ENCODE measurements at places on chromosomes 6 and 20. TPM values are rescaled to one million over a fixed set of nuclear protein-coding genes. Genes with fewer than 3 reads are reported as not detected.

GRCh38 chr6:146664871-146665360 lies 66.1 kb downstream of the ADGB start:
- DNase-seq, result no peak

- DNase-seq, result no peak
Measured at GRCh38 chr6:65719101-65719500, 12.1 kb upstream of the EYS start.

DNA sequence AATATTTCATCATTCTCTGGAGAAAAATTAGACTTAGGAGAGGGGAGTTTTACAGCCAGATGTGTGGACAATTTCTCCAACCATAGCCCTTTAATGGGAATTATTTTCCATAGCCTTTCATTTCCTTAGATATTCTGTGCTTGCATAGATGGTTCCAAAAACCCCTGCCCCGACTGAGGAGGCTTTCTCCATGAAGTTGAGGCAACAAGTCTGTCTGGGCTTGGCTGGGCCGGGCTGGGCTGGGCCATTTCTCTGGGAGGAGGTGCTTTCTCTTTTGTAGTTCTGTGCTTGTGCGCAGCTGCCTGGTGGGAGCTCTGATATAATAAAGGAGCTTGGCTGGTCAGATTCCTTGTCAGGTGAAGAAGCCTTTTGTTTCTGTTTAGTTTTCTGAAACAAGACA lies 71.4 kb downstream of the SOBP start:
- no peak for DNase-seq

- no peak for DNase-seq
Measured at GRCh38 chr6:170094686-170095272, 196.1 kb downstream of the DLL1 start.

DNA sequence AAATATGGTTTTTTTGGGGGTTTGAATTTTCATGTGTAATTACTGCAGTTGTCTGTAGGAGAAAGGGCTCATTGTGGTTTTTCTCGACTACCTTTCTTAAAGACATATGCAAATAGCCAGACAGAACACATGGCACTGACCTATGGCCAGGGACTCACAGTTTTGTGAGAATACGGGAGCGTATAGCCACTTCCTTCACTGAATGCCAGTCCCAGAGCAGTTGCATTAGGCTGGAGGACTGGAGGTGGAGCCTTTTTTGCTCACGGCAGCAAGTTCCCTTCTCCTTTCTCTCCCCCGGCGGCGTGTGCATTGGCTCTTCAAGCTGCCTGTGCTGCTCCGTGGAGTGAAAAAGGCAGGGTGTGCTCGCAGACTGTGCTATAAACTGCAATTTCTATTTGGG lies 114.9 kb downstream of the AKAP7 start:
- peak; percentile 39 for DNase-seq

DNA sequence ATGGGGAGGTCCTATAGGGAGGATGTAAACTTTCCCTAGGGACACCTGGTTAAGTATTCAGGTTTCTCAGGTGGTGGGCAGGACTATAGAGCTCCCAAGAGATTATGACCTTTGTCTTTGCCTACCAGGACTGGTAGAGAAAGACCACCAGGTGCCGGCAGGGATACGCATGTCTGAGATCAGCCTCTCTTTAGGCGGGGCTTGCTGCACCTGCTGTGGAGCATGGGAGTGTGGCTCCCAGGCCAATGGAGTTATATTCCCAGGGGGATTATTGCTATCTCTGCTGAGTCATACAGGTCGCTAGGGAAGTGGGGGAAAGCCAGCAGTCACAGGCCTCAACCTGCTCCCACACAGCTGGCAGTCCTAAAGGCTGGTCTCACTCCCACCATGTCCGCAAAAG lies 280.5 kb upstream of the MMS22L start:
- DNase-seq, result no peak

- peak; percentile 81 for DNase-seq
Measured at GRCh38 chr6:25404693-25405169, 125.6 kb downstream of the CARMIL1 start.

DNA sequence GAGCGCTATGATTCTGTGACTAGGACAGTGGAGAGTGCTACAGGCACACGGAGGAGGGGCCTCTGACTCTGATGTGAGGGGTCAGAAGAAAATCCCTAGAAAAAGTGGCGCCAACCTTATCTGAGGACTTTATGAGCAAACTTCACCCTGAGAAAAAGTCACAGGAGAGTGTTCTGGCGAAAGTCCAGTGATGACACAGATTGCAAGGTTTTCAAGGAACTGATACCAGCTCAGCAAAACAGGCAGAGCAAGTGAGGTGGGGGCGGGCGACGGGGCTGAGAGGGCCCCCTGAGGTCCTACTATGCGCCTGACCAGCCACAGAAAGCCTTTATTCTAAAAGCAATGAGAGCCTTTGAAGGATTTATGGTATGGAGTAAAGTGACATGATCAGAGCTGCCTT lies 73.3 kb downstream of the SLC22A23 start:
- DNase-seq, result no peak

- DNase-seq, result no peak
Measured at GRCh38 chr6:17336425-17336824, 55.3 kb downstream of the RBM24 start.

- DNase-seq, result no peak
Measured at GRCh38 chr6:2581011-2581410, 169.7 kb downstream of the MYLK4 start.

DNA sequence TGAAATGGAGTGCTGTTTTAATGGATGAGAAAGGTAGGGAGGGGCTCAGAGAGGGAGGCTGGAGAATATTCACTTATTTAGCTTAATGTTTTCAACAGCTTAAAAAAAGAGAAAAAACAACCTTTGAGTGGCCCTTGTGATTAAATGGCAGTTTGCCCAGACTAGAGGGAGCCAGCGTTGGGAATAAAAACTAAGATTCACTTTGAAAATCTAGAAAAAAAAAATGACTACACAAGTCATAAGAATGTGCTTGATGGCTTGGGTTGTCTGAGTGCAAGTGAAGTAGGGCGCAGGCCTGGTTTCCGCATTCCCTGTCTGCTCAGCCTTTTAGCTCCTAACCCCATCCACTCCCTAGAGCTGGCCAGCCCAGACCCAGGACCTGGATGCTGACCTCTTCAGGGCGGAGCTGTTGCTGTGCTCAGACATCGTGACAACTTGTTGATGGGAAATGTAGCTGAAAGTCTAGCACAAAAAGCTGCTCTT lies 28.9 kb downstream of the UTRN start:
- no peak for DNase-seq

GRCh38 chr20:35726842-35727711 lies 15.0 kb downstream of the RBM39 start:
- no peak for DNase-seq

GRCh38 chr6:136249336-136249735 lies 775 bp downstream of the MTFR2 start:
- DNase-seq, result no peak

DNA sequence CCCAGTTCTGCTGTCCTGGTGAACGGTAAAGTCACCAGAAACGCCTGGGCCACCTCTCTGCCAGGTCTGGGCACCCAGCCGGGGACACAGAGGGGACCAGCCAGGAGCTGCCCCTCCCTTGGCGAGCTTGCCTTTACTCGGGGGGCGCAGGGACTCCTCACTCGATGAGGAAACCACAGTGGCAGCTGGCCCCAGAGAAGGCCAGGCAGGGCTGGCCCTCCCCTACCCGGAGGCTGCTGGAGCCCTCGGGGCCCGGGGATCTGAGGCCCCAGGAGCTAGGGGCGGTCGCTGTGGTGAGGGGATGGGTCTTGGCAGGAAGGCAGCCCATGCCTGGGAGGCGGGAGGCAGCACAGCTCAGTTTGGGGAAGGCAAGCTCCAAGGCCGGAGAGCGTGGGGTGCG lies 80.4 kb upstream of the SLCO4A1 start:
- no peak for DNase-seq

DNA sequence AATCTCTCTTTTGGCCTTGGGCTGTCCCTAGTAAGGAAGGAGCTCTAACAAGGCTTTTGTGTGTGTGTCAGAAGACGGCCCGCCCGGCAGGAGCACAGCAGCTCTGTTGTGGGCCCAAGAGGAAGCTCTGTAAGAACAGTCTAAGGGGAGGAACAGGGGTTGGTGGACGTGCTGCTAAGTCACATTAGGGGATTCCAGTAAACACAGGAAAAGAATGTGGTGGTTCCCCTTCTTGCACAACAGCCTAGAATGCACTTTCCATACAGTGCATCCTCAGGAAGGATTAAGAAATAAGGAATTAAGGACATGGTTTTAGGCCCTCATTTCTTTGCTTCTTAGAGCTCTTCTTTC lies 114.5 kb downstream of the RNF144B start:
- peak; percentile 31 for DNase-seq

DNA sequence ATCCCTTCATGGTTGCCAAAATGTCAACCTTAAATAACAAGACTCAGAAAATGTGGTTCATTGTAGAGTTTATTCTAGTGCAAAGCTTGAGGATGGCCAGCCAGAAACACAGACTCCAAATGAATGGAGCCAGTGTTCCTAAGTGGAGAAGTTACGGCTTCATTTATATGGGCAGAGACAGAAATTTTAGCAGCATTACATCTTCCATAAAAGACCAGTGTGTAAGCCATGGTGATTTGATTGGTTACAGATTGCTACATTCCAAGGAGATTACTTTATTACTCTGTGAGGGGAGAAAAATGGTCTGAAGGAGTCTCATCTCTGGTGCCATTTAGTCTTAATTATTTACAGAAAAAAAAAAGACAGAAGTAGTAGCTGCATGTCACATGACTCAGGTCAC lies 97.8 kb downstream of the OTOR start:
- no peak for DNase-seq

DNA sequence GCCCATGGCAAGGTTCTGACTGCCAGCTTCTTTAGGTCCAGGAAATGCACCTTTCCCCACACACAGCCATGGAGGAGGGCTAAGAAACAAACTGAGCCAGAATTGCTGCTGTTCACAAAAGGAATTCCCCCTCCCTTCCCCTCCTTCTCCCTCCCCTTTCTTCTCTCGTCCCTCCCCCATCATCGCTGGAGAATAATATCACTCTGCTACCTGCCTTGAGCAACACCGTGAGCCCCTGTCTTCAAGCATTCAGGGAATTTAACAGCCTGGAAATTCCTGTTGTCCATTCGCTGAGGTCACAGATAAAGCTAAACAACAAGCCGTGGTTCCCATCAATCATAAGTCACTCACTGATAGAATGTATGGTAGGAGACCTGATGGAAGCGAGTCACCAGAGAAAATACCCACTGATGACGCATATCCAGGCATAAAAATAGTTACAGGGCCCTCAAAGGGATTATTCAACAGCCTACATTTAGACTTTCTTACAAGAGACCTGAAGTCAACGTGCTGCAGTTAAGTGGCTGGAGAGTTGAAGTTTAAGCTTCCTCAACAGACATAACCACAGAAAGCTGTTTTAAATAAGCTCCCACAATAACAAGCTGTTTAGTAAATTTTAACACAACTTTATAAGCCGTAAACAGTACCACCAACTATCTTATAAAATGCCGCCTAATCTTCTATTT lies 59.7 kb downstream of the HIVEP2 start:
- DNase-seq, result peak; percentile 66

DNA sequence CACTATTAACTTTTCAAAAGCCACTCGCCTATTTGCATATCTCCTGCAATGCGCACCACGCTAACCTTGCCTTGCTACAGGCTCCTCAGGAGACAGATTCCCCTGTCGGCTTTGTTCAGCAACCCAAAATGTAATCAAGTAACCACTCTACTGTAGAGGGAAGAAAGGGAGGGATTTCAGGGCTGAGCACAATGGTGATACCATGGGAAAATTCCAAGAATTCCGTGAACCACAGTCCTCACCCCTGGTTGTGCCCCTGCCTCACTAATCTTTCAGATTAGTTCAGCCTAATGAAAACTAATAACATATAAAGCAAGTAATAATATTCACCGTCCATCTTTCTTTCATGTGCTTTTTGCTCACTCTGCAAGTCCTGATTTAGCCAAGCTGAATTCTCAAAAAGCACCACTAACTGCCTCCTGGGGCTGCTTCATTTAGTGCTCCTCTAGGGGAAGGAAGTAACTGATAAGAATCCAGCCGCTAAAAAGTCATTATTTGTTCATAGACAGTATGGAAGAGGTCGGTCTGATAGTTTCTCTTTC lies 6.6 kb downstream of the CITED2 start:
- DNase-seq, result no peak

DNA sequence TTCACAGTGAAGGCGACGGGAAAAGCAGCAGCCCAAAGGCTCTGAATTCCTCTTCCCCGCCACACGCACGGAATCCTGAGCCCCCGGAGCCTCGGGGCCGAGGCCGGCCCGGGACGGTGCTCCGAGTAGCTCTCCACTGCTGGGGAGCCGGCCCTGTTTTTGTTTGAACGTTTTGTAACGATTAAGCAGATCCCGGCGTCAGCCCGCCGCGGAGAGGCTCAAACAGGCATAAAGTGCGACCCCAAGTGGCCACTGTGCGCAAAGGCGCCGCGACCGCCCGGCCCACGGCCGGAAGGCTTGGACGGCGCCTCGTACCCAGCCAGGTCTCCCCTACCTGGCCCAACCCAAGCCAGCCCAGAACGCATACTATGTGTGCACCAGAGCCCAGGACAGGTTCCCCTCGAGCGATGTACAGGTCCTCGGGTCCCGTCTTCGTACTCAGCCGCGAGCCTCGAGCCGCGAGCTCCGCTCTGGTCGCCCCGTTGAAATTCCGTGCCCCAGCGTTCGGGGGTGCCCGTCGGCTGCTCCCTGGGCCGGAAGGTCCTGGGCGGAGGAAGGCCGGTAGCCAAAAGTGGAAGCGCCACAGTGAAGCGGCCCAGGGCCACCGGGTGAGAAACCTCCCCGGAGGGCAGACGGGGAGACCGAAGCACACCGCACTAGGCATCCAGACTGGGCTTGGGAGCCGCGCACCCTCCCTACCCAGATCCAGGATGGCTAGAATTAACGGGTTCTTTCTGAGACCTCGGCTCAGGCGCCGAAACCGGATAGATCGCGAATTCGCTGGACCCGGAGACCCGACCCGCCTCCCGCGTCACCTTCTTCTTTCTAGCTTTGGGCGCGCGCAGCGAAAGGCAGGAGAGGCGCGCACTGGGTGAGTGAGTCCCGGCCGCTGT lies 1.2 kb upstream of the MAFB start:
- DNase-seq, result peak; percentile 85

GRCh38 chr20:60038400-60039008 lies 80.3 kb downstream of the CDH26 start:
- DNase-seq, result no peak

- DNase-seq, result peak; percentile 68
Measured at GRCh38 chr6:107330168-107330567, 129.2 kb downstream of the PDSS2 start.

DNA sequence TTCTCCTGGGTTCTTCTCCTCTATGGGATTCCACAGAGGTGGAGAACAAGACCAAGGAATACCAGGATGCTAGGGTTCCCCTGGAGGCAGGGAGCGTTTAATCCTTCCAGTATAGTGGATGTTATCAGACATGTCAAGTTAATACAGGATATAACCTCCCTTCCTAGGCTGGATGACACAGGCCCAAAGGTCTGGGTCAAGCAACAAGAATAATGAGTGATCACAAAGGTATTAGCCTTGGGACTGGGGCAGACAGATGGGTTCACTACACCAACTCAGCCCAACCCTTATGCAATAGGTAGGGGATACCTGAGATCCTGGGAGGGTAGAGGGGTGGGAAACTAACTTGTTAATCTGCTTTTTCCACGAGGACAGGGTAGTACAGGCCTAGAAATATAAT lies 690.3 kb downstream of the HTR1B start:
- no peak for DNase-seq

Gene ZNF292
- total RNA-seq, result 41.2 TPM

Gene TAGAP
- 82.6 TPM for total RNA-seq

Gene ADTRP
- 49.4 TPM for total RNA-seq

Gene DOK5
- total RNA-seq, result 3.9 TPM

All from activated naive CD4-positive, alpha-beta T cell treated with anti-CD3 and anti-CD28 coated beads for 36 hours (primary cell).